ENCODE measurements at places on chromosomes 2 and 18.

DNA sequence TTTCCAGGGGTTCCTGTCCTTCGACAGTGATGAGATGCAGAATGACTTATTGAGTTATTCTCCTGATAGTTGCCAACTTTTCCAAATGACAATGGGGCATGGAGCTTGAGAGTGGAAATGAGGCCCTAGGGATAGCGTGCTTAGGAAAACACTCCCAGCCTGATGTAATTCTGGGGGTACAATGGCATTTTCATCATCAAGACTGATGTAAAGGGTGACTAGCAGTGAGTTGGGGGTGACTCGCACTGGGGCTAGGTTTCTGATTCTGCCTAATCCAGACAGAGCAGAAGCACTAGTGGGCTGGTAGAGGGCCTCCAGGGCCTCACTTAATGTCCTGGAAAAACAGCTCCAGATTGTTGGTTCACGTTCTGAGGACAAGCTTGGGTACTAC lies 34.0 kb upstream of the IL37 start:
- no peak for DNase-seq

- no peak for DNase-seq
These were observed 226.5 kb upstream of the SPRED2 start for GRCh38 chr2:65658881-65659280.

DNA sequence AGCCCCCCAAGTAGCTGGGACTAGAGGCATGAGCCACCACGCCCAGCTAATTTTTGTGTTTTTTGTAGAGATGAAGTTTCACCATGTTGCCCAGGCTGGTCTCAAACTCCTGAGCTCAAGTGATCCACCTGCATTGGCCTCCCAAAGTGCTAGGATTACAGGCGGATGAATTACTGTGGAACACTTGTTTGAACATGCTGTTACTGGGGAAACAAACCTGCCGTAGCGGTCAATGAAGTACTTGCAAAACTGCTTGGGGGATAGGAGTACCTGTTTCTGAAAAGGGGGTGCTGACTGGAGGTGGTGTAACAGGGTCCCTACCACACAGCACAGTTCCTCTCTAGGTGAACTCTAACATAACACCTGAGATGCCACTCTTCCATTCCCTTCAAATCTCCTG lies 5.9 kb upstream of the IMPACT start:
- DNase-seq = no peak

- no peak for DNase-seq
These were observed 11.5 kb downstream of the DPP4 start for GRCh38 chr2:162062559-162062958.

- DNase-seq = peak; percentile 38
These were observed 34.9 kb upstream of the MAT2A start for GRCh38 chr2:85503851-85504777.

- no peak for DNase-seq
These were observed 26.7 kb downstream of the PDCL3 start for GRCh38 chr2:100589527-100589926.
